C1 segment of cervical spinal cord (tissue), 14 donors: ENCODE measurements at places on chromosomes 6 and 20.

- DNase-seq, result no peak
Observed at GRCh38 chr20:62935968-62936585, 1.9 kb upstream of the GID8 start.

DNA sequence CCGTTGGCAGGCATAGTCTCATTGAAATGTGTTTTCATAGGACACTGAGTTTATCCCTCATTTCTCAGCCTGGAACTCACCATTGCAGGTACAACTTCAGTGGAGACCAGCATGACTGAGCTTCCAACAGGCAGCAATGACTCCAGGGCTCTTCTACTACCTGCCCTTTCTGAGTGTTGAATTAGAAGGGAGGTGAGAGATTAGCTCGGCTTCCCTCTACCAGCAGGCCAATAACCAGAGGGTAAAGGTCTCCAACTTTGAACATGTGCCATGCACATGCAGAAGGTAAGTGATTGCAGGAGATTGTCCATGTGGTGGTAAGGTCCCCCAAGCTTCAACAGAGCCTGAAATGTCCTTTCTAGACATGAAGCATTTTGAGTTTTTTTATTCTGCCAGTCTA, 233.8 kb upstream of the SUPT3H start:
- DNase-seq, result no peak

DNA sequence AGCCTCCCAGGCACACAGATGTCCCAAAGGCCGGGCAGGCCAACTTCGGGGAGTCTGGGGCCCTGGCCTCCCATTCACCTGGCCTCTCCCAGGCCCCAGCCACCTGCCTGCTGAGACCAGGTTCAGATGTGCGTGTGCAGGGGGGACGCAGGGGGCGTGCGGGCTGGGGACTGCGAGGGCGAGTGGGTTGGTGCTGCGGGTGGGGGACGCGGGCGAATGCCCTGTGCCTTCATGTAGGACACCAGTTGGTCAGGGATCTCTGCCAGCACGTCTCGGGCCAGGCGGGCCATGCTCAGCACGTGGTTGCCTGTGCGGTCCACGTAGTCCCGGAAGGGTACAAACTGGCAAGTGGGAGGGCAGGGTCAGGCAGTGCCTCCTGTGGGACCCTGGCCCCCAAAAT, 44.5 kb downstream of the RAB44 start:
- DNase-seq, result no peak

DNA sequence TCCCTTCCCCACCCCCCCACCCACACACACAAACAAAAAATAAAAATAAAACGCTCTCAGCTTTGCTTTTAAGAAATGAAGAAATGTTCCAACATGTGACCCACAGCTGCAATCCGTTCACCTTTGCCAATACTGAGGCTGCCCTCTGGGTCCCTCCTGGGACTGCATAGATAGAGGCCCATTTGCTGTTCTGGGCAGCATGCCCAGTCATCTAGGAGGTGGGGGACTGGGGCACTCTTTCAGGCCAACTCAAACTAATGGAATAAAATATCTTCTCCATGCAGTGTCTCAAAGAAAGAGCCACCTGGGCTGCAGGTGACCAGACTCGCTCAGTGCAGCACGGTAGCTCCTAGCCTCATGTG, 79.9 kb downstream of the SLC22A3 start:
- DNase-seq, result no peak

- DNase-seq, result no peak
Observed at GRCh38 chr20:15476186-15476585, 1097.1 kb downstream of the KIF16B start.

DNA sequence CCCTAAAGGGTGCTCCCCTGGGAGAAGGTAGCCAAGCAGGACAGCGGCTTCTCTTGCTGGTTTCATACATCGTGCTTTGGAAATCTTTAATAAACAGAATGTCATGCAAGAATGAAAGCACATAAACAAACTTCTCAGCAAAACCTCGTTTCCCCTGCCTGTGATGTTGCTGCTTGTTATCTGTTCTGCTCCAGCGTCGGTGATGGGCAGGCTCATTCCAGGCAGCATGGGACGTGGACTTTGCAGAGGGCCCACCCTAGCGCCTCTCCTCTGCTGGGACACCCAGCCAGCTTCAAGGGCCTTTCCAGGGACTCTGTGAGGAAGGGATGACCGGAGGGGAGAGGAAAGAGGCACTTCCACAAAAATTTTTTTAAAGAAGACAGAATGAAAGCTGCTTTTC, 197.7 kb downstream of the QKI start:
- DNase-seq, result no peak

- DNase-seq, result no peak
Observed at GRCh38 chr20:47532002-47532401, 30.3 kb downstream of the NCOA3 start.

DNA sequence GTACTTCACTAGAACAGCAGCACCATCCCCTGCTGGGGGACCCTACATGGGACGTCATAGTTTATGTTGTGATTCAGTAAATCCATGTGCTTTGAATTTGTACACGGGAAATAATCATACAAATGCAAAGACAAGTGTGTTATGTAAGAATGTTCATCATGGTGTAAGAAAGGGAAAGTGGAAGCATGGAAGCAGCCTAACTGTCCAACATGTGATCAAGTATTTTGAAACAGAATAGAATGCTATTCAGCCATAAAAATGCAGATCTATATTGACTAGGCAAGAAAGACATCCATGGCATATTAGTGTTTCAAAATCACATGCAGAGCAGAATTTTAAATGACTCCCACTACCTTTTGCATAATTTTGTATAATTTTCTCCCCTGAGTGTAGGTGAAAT, 117.6 kb downstream of the F13A1 start:
- DNase-seq, result no peak

GRCh38 chr6:140636908-140637402, 1262.5 kb upstream of the CITED2 start:
- no peak for DNase-seq

DNA sequence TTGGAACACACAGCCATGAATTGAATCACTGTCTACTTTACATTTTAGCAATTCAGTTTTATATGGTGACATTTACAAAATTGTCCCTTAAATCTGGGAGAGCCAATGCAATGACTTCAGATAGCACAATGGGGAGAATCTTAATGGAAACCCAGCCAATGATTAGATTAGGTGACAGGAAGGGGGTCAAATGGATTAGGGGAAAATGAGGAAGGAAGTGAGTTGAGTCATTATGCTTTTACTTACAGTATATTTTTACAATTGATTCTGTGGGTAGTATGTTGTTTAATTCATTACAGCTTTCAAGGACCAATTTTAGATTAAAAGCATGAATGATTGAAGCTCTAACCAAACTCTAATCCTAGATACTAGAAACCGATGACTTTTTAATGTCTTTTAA, 229.8 kb downstream of the SOX4 start:
- no peak for DNase-seq

DNA sequence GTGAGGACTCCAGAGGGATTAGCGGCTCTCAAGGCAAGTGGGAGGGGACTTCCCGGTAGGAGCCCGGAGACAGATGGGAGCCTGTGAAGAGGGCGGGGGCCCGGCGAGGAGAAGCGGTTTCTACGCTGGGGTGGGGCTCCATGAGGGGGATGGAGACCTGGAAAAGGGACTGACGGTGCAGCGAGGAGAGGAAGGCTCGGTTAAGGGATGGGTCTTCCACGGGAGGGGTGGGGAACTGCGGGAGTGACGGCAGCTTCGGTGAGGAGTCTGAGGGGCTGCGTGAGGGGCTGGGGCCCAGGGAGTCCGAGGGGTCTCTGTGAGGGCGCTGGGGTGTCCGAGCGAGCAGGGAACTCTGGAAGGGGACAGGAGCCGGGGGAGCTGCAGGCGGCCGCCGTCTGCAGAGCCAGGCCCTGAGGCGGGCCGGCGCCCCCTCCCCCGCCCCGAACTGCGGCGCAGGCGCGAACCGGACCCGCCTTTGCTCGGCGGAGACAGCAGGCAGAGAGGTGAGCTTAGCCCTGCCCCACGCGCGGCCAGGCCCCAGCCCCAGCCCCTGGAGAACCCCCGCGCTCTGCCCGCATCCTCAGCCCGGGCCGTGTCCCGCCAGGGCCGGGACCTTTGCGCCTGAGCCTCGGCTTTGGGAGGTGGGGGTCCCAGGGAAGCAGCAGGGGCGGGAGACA, at the start of gene NRSN2:
Gene NRSN2, plus strand, starts transcription at position 472 of the 677 bp plus-strand sequence. CDS start 2,533 bp downstream, outside the sequence.
- peak; percentile 64 for DNase-seq

DNA sequence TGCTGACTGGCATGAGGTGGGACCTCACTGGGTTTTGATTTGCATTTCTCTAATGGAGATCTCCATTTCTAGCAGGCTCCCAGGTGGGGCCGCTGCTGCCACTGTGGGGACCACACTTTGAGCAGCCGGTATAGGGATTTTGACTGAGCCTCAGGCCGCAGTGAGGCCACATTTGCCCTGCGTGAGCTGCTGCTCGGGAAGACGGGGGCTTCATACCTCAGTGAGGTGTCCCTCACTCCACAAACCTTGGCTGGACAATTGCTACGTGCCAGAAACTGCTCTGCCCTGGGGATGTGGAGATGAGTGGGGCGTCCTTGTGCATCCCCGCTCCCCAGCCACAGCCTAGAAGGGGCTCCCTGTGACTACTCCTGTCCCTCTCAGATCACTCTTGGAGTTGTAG, 134.3 kb downstream of the ANKRD60 start:
- no peak for DNase-seq

DNA sequence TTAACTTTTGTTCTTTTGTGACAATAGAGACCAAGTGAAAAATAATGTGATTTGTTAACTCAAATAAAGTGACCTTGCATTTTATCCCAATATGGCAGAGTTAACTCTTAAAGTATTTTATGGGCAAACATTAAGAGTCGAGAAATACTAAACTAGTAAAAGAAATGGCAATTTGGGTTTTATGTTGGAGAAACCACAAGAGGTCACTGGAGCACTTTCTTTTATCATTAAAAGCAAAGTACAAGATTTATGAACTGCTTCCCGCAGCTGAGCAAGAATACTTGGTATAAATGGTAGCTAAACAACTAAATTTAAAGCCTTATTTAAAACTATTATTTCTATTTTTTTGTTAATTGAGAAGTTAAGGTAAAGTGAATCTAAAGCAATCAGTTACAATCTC, 33.5 kb upstream of the MCM9 start:
- no peak for DNase-seq

GRCh38 chr6:36615018-36615761, 21.0 kb downstream of the SRSF3 start:
- DNase-seq, result no peak

- DNase-seq, result no peak
Observed at GRCh38 chr6:151141685-151142084, 98.1 kb upstream of the AKAP12 start.

DNA sequence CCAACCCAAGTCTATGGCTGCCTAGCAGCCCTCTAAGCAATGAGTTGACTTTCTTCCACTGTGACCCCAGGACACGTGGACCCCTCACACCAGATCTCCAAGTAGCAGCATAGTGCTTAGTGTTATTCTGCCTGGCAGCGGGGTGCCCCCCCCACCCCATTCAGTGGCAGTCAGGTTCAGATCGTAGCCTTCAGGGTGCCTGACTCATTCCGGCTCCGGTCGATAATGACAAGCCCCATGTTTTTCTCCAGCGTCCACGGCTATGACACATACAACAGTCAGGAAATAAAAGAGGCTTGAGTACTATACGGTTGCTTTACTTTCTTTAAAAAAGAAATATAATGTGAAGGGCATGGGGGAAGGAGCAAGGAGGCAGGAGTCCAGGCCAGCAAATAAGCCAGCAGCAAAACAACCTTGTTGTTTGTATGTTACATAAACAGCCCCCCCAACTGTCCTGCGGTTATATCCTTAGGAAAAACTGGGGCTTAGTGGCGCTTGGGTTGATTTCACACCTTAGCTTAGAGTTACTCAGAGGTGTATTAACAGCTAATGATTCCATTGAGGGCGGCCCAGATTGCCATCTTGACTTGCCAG, 23.1 kb downstream of the GNAS start:
- DNase-seq, result no peak
